ENCODE measurements at places on chromosomes 4 and X.

GRCh38 chr4:25112995-25113380 is 47.3 kb downstream of the SEPSECS start:
- DNase-seq, result no peak

GRCh38 chrX:97482666-97483300 is 599.1 kb downstream of the RPA4 start:
- DNase-seq, result no peak

DNA sequence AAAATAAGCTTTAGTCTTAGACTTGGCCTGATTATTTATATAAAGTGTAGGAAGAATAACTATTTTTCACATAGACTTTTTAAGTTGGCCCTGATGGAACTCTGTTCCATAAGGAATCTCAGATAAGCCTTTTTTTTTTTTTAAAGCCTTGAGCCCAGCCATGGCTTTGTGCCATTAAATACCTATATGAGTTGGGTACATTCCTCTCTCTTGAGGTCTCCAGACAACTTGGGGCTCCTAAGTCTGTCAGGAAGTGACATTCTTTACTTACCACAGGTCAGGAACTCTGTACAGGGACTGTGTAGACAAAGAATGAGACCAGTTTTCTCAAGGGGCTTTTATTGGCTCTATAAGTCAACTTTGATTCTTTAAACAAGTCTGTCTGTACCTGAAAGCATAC is 27.1 kb upstream of the IGFBP7 start:
- DNase-seq, result no peak

DNA sequence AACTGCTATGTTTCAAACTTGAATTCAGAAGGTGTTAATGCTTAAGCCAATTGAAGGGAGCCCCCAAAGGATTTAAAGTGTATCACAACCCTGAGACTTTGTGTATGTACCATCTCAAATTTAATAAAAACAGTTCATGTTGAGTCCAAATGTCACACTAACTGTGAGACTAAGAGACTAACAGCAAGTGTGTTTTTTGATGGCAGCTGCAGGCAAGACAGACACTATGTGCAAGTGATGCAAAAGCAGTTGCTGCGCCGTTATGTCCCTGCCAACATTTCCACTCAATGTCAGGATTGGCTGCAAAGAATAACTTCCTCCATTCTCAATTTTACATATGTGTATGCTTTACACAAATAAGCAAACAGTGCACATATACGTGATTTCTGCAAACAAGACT is 594.6 kb downstream of the IL15 start:
- no peak for DNase-seq

- DNase-seq, result no peak
These were observed 77.2 kb upstream of the IL1RAPL2 start for GRCh38 chrX:104488811-104489210.

- no peak for DNase-seq
These were observed 2334.0 kb downstream of the PCDH7 start for GRCh38 chr4:33054161-33054560.

GRCh38 chr4:52588097-52588496 is 71.0 kb downstream of the USP46 start:
- DNase-seq, result no peak

- no peak for DNase-seq
These were observed 28.1 kb downstream of the SLC16A2 start for GRCh38 chrX:74449322-74449936.

- no peak for DNase-seq
These were observed 247.0 kb downstream of the BANK1 start for GRCh38 chr4:102037566-102037965.

DNA sequence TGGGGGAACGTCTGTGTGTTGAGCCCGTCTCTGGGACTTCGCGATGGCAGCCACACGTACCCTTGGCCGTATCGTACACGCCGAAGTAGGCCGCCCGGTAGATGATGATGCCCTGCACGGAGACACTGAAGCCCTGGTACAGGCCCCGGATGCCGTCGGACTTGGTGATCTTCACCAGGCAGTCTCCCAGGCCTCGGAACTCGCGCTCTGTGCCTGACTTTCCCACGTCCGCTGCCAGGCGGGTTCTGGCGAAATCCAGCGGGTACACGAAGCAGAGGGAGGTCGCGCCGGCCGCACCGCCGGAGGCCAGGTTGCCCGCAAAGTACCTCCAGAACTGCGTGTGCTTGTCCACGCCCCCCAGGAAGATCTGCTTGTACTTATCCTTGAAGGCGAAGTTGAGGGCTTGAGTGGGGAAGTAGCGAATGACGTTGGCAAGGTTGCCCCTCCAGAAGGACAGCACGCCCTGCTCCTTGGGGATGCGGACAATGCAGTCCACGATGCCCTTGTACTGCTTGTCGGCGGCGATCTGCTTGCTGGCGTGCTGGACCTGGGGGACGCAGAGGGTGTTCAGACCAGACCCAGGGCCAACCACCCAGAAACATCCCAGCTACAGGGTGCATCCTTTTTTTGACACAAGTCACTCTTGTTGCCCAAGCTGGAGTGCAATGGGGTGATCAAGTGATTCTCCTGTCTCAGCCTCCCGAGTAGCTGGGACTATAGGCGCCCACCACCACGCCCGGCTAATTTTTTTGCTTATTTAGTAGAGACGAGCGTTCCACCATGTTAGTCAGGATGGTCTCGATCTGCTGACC is 2.5 kb downstream of the SLC25A6 start:
- no peak for DNase-seq

- no peak for DNase-seq
These were observed 113.0 kb upstream of the SH3RF1 start for GRCh38 chr4:169383724-169384123.

DNA sequence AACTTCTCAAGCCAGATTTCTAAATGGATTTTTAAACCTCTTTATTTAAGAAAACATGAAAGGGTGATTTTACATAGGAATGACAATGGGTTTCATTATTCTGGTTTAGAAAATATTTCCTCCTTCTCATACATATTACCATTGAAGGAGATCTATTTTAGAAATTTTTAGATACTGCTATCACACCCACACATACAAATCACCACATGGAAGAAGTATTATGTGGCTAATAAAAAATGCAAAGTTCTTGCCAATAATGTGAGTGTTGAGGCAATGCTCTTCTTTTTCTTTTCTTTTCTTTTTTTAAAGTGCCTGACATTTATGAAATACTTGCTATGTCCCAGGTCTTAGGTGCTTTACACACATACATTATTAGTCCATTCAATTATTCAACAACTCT is 6.8 kb downstream of the STAP1 start:
- no peak for DNase-seq

DNA sequence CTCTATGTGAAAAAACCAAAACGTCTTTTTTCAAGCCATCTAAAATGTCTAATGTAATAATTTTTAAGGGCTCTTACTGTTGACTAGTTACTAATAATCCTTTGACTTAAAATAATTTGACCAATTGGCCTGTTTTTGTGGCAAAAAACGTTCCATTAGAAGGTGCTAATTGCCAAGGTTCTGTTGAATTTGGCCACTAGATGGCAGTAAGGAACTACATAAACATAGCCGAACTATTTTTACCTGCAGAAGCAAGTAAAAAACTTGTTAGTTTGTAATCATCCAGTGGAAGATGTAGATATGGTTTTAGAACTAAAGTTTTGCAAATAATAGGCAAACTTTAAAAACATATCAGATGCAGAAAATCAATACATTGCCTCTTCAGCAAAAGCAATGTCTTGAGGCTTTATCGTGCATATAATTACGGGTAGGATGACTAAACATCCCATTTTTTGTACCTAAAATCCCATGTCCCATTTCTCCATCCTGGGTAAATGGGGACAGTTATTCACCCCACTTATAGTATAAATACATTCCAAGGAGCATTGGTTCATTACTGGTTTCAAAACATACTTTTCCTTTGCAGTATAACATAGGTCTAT is 57.6 kb downstream of the PROM1 start:
- DNase-seq, result peak; percentile 66

DNA sequence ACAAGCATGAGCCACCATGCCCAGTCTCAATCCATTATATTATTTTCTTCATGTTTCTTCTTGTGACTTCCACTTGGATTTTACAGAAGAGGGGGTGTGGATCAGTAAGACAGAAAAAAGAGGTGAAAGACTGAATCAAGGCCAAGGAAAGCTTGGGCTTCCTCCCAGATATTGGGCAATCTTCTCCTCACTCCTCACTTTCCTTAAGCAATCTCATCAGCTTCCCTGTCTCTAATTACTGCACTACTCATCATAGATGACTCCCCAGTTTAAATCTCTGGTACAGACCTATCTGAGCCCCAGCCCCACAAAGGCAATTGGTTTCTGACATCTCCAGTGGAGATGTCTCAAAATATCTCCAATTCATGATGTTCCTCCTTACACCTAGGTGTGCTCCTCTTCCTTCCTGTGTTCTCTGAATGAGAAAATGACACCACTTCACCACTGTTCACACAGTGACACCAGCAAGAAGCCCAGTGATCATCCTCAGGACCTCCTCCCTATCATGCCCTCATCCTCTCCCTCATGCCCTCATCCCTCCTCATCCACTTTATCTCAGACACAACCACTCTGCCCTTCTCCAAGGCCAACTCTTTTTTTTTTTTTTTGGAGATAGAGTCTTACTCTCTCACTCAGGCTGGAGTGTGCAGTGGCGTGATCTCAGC is 44.8 kb upstream of the HERC6 start:
- DNase-seq, result no peak

- no peak for DNase-seq
These were observed 81.7 kb upstream of the CHRDL1 start for GRCh38 chrX:110877326-110877725.

DNA sequence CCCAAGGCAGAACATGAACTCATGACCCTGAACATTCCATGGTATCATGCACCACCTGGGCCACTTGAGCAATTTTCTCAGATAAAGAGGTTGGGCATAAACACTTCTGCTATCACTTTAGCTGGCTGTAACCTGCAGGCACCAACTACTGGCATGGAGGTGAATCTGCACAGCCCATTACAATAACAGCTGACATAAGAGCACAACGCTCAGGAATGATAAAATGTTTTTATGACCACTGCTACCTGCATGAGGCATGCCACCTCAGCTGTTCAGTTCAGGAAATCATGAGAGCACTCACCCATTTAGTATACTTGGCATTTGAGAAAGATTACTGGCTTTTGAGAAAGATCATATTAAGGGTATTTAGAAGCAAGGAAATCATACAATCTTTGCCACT is 85.7 kb upstream of the SPIN4 start:
- no peak for DNase-seq

DNA sequence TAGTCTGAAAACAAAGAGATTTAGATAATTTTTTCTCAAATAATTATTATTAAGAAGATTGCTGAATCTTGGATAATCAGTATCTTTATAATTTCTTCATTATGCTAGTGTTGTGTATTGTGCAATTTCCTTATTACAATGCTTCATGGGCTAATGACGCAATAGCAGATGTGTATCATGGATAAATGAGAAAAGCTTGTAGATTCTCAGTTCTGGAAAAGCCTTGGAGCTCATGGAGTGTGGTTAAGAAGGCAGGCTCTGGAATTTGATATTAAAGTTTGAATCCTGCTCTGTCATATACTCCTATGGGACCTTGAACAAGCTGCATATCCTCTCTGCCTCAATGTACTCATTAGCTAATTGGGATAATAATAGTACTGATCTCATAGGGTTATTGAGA is 18.9 kb upstream of the CXCL8 start:
- DNase-seq, result no peak

GRCh38 chr4:141170671-141171070 is 37.4 kb upstream of the RNF150 start:
- DNase-seq, result no peak

DNA sequence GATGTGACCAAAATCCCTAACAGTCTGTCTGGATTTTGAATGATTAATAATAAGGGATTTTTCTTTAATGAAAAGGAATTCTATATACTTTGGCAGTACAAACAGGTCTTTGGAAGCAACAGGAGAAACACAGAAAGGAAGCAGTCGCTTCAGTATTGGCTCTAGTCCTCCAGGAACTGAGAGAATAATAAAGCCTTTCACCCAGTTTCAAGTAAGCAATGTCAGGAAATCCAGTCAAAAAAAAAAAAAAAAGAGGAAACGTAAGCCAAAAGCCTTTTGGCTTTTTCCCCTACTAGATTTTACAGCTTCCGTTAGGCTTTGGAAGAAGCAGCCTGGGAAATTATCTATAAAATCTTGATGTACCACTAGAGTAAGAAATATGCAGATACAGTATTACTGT is 61.7 kb upstream of the HDAC8 start:
- DNase-seq, result no peak

GRCh38 chrX:130170752-130171445 is 863 bp upstream of the RAB33A start:
- DNase-seq, result peak; percentile 38

DNA sequence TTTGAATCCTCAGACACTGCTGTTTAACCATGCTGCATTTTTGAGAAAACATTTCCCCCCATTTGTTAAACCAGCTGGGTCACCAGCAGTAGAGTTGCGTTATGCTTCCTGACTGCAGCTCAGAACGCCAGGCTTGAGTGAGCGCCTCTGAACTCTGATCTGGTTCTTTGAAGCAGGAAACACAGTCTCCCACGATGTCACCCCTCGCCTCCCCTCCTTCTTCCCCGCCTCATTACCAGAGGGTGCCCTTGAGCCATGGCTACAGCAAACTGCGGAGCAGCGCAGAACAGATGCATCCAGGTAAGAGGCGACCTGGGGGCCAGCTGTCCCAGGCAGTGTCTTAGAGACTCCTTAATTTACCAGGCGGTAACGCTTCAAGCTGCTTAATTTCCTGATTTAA is 78.4 kb downstream of the REPS2 start:
- no peak for DNase-seq

- no peak for DNase-seq
These were observed 341.4 kb downstream of the PACRGL start for GRCh38 chr4:21041708-21042107.

DNA sequence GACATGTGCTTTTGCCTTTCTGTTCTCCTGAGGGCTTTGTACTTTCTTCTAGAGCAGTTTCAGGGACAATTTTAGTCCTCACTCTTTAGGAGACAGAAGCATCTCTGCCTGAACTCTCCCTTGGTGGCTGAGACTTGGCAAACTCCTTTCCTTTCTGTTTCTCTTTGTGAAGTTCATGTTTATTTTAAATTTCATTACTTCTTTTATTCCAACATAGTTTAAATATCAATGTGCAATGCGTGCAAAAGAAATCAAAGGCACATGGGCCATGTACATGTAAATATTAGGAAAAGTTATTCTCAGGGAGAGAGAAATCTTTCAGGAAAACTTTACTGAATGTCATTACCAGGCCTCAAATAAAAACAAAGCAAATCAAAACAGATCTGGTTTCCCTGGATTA is 177.6 kb downstream of the RNF150 start:
- DNase-seq, result no peak

DNA sequence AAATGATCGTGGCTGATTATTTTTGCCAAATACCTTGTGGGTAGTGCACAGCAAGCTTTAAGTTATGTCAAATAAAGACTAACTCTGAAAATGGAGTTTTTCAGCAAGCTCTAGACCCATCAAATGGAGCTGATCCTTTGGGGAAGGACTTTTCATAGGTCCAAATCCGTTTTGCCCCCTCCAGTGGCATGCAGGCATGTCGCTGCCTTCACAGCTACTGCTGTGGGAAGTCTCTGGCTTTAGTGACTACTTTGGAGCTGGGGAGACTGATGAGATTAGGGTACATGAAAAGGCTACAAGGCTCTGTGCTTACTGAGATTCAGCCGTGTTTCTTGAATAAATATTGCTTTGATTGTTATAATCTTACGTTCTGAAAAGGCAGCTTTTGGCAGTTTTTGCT is 106.6 kb upstream of the HS3ST1 start:
- DNase-seq, result no peak

- no peak for DNase-seq
These were observed 184.3 kb downstream of the NAA11 start for GRCh38 chr4:79141530-79141929.

GRCh38 chr4:182760551-182761043 is 156.6 kb downstream of the DCTD start:
- no peak for DNase-seq

GRCh38 chr4:122205687-122206086 is 53.6 kb downstream of the BLTP1 start:
- DNase-seq, result no peak

Measured in hematopoietic multipotent progenitor cell treated with erythropoietin and hydrocortisone succinate and interleukin-3 and kit ligand, for 15 days (in vitro differentiated cells).